ENCODE measurements at places on chromosomes 7 and 10. TPM values are rescaled to one million over a fixed set of nuclear protein-coding genes. Genes with fewer than 3 reads are reported as not detected.

DNA sequence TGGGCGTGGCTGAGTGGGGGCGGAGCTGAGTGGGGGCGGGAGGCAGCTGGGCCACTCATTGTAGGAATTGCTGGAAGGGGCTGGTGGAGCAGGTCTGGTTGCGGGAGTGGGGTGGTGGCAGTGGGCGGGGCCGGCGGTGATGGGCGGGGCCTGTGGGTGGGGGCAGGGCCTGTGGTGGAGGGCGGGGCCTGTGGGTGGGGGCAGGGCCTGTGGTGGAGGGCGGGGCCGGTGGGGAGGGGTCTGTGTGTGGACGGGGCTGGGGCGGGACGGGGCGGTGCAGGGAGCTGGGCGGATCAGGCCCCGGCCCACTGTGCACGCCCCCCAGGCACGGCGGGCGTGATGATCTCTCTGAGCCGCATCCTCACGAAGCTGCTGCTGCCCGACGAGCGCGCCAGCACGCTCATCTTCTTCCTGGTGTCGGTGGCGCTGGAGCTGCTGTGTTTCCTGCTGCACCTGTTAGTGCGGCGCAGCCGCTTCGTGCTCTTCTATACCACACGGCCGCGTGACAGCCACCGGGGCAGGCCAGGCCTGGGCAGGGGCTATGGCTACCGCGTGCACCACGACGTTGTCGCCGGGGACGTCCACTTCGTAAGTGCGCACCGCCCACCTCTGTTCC, 14.0 kb downstream of the SLC29A4 start:
- no peak for DNase-seq

DNA sequence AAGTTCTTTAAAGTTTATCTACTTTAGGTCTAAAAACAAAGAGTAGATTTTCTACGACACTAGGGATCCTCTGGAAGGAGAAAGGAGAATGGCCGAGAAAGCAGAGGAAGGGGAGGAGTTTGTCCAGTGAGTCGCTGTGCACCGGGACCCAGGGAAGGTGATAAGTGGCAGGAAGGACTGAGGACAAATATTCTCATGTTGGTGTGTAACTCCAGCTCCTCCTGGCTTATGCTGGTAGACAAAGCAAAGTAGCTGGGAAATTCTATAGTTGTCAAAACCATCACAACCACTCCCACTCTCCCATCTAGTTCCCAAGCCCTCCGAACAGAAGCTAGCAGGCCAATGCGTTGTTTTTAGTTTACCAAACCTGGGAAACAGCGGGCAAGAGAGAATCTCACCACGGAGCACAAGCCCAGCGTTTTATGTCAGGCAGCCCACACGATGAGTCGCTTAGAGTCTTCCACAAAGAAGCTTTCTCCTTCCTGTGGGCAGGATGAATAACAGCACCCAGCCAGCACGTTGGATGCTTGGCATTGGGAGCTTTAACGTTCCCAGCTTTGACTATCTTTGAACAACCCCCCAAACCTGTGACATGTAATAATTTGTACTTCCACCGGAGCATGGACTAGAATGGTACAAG, 32.9 kb upstream of the JCAD start:
- no peak for DNase-seq

GRCh38 chr10:22560096-22560912, 154.1 kb downstream of the PIP4K2A start:
- DNase-seq, result no peak

GRCh38 chr7:78510580-78511188, 712.1 kb downstream of the PHTF2 start:
- DNase-seq, result peak; percentile 24

DNA sequence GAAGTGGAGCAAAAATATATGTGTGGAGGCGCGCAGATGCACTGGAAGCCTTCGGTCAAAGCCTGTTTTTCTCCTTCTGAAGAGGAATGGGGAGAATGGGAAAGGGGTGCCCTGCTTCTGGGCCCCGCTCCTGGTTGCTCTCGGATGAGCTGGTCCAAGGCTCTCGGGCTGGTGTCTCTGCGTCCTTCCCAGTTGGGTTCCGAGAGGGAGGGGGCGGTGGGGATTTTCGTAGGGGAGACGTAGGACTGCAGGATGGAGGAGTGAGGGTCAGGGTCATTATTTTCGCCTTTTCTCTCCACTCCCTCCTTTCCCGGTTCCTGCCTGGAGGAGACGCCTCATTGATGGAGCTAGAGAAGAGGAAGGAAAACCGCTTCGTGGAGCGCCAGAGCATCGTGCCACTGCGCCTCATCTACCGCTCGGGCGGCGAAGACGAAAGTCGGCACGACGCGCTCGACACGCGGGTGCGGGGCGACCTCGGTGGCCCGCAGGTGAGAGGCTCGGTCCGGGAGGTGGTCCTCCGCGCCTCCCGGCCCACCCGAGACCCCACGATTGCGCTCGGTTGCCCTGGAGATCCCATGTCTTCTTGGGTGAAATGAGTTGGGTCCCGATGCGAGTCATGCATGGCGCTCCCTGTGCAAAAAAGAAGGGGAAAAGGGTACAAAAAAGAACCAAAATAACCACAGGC, 790 bp downstream of the ADAM22 start:
- no peak for DNase-seq

GRCh38 chr10:89335226-89335625, 7.4 kb downstream of the IFIT3 start:
- no peak for DNase-seq

DNA sequence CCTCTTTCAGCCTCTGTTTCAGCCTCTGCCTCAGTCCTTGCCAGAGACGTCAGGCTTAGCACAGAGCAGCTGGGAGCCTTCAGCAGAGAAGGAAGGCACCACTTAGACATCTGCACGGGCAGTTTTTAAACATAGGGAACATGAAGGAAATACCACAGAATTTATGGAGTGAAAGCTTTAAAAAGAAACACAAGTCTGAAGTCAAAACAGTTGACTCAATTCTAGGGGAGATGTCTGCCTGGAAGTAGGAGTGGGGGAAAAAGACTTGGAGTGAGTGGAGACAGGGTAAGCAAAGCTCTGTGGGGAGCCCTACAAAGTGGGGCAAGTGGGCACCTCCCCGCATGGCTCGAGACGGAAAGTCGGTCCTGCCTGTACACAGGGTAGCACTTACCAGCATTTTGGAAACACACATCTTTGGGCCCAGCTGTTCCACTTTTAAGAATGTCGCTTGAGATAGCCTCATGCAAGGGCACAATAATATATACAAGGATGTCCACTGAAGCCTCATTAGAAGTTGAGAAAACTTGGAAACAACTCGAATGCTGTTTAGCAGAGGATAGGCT, 5.0 kb upstream of the TBXAS1 start:
- no peak for DNase-seq

DNA sequence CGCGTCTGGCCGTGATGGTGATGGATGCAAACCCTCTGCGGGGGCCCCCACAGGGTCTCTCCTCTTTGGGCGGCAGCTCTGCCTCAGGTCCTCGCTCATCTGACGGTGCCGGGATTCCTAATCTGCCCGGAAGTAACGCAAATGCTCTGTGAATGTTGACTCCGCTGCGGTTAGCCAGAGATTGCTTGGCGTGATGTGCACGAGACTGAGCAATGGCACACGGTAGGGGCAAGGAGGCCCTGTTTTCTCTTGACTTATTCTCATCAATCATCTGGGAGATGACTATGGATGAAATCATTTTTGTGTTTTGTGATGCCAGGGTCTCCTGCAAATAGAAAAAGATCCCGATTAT, 116.5 kb upstream of the ADAM12 start:
- no peak for DNase-seq

The PCBD1 gene
- 103 TPM for total RNA-seq

The WDFY4 gene
- 2.6 TPM for total RNA-seq

The MTG1 gene
- total RNA-seq, result 18.8 TPM
